A549 treated with ZK216348 at 1 μM for 4 hours (cell line): ENCODE measurements at places on chromosomes 2 and 18. TPM values are rescaled to one million over a fixed set of nuclear protein-coding genes. Genes with fewer than 3 reads are reported as not detected.

SLC23A3 gene
- total RNA-seq, result 0.28 to 0.80 TPM (median 0.46 TPM) in 5 replicates

HDAC4 gene
- total RNA-seq, result 5.0 to 9.1 TPM (median 7.8 TPM) in 5 replicates

LYPD1 gene
- 12.0 to 19.6 TPM (median 15.8 TPM) in 5 replicates for total RNA-seq

LCT gene
- 0.04 to 0.06 TPM in 2 of 5 replicates, not detected in the others for total RNA-seq

SH3BP4 gene
- 30.2 to 43.1 TPM (median 36.3 TPM) in 5 replicates for total RNA-seq

SERPINB3 gene
- total RNA-seq, result 0.12 to 0.19 TPM (median 0.14 TPM) in 4 of 5 replicates, not detected in the other

TSPYL6 gene
- not detected in 5 replicates for total RNA-seq

CERS6 gene
- total RNA-seq, result 9.5 to 18.4 TPM (median 16.2 TPM) in 5 replicates

PROM2 gene
- 0.11 to 0.19 TPM (median 0.15 TPM) in 3 of 5 replicates, not detected in the others for total RNA-seq

SCYGR6 gene
- not detected in 5 replicates for total RNA-seq

C18orf63 gene
- not detected in 5 replicates for total RNA-seq
